Purkinje cell (primary cell): ENCODE measurements at places on chromosomes 11 and 22. TPM values are rescaled to one million over a fixed set of nuclear protein-coding genes. Genes with fewer than 3 reads are reported as not detected.

The GAL3ST1 gene
- 0.15 TPM in 1 of 2 replicates, not detected in the other for polyA plus RNA-seq

The PRR33 gene
- polyA plus RNA-seq = not detected in 2 replicates

The GALR3 gene
- polyA plus RNA-seq = not detected in 2 replicates

The MMP7 gene
- not detected in 2 replicates for polyA plus RNA-seq

The GRAP2 gene
- not detected in 2 replicates for polyA plus RNA-seq

The NRIP3 gene
- polyA plus RNA-seq = 12.3 and 14.6 TPM in 2 replicates

The OR52N4 gene
- polyA plus RNA-seq = not detected in 2 replicates

The NPTXR gene
- 6.8 and 9.8 TPM in 2 replicates for polyA plus RNA-seq

The TLCD5 gene
- 9.6 and 10.4 TPM in 2 replicates for polyA plus RNA-seq

The GGTLC2 gene
- not detected in 2 replicates for polyA plus RNA-seq

The HBB gene
- polyA plus RNA-seq = 105 and 131 TPM in 2 replicates

The SLC17A6 gene
- not detected in 2 replicates for polyA plus RNA-seq

The DERL3 gene
- polyA plus RNA-seq = 2.3 and 2.5 TPM in 2 replicates

The USP28 gene
- polyA plus RNA-seq = 4.9 and 7.9 TPM in 2 replicates
